IMR-90 (cell line): ENCODE measurements at places on chromosomes 12 and 14. TPM values are rescaled to one million over a fixed set of nuclear protein-coding genes. Genes with fewer than 3 reads are reported as not detected.

The UBE2N gene
- 64.5 and 90.3 TPM in 2 replicates for total RNA-seq

The SAMD15 gene
- 1.3 and 1.7 TPM in 2 replicates for total RNA-seq

The ACACB gene
- 1.1 and 2.0 TPM in 2 replicates for total RNA-seq

The OR6C2 gene
- total RNA-seq, result not detected in 2 replicates

The OTX2 gene
- not detected in 2 replicates for total RNA-seq

The TMPRSS12 gene
- not detected in 2 replicates for total RNA-seq

The CCDC197 gene
- not detected in 2 replicates for total RNA-seq

The TMEM119 gene
- 6.7 and 8.1 TPM in 2 replicates for total RNA-seq

The BATF gene
- not detected in 2 replicates for total RNA-seq

The RFLNA gene
- not detected in 2 replicates for total RNA-seq

The DNAJC22 gene
- total RNA-seq, result 6.7 and 8.1 TPM in 2 replicates

The IRAK3 gene
- total RNA-seq, result 0.72 and 1.1 TPM in 2 replicates

The OR10A7 gene
- total RNA-seq, result not detected in 2 replicates

The CD163 gene
- total RNA-seq, result not detected in 2 replicates

The CACNA2D4 gene
- 0.18 and 0.28 TPM in 2 replicates for total RNA-seq

The CFAP251 gene
- 9.1 and 9.4 TPM in 2 replicates for total RNA-seq

The HOXC9 gene
- not detected in 2 replicates for total RNA-seq

The TAS2R50 gene
- total RNA-seq, result 2.3 and 4.4 TPM in 2 replicates

The BDKRB2 gene
- total RNA-seq, result 60.5 and 73.1 TPM in 2 replicates

The CTSG gene
- not detected in 2 replicates for total RNA-seq

The PLEKHD1 gene
- total RNA-seq, result under 0.01 TPM in 1 of 2 replicates, not detected in the other

The COCH gene
- total RNA-seq, result 0.18 and 0.28 TPM in 2 replicates

The PSMD9 gene
- 142 and 156 TPM in 2 replicates for total RNA-seq

The PTPN6 gene
- under 0.01 TPM in 1 of 2 replicates, not detected in the other for total RNA-seq

The CEBPE gene
- total RNA-seq, result not detected in 2 replicates

The MYO1A gene
- under 0.01 TPM in 1 of 2 replicates, not detected in the other for total RNA-seq

The AQP5 gene
- not detected in 2 replicates for total RNA-seq

The INSM2 gene
- not detected in 2 replicates for total RNA-seq

The PROX2 gene
- total RNA-seq, result not detected in 2 replicates

The LRP1-AS gene
- not detected in 2 replicates for total RNA-seq

The KRT7 gene
- 0.54 and 1.4 TPM in 2 replicates for total RNA-seq
